ENCODE measurements at places on chromosomes 11 and 22.
A peak's percentile ranks its signal among the peaks of the same experiment; 100 is the strongest.

DNA sequence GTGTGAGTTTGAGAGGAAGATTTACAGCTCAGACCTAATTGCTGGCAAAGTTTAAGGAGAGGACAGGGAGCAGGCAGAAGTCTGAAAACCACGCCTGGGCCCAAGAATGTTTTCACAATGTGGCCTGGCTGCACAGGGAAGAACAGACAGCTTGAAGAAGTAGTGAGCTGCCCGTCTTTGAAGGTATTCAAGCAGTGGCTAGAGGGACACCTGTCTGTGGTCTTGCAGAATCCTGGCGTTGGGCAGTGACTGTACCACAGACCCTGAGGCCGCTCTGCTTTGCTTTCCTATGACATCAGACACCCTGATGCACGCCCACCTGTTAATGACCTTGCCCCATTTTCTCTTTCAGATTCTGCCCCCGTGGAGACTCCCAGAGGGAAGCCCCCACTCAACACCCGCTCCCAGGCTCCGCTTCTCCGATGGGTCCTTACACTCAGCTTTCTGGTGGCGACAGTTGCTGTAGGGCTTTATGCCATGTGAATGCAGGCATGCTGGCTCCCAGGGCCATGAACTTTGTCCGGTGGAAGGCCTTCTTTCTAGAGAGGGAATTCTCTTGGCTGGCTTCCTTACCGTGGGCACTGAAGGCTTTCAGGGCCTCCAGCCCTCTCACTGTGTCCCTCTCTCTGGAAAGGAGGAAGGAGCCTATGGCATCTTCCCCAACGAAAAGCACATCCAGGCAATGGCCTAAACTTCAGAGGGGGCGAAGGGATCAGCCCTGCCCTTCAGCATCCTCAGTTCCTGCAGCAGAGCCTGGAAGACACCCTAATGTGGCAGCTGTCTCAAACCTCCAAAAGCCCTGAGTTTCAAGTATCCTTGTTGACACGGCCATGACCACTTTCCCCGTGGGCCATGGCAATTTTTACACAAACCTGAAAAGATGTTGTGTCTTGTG, 6.6 kb upstream of the MCM5 start:
- no peak for DNase-seq

DNA sequence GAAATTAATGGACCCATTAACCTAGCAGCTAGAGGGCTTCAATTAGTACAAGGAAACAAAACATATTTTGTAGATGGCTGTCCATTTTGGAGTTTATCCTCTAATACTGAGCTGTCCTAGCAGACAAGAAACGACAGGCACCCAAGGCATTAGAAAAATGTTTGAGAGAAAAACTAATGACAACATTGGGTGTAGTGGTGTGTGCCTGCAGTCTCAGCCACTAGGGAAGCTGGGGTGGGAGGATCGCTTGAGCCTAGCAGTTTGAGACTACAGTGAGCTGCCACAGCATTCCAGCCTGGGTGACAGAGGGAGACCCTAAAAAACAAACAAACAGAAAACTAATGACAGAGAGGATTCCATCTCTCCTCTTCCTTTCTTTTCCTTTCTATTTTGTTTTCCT, 1.5 kb downstream of the A4GALT start:
- DNase-seq = no peak

GRCh38 chr11:46047520-46047919, 73.7 kb downstream of the PHF21A start:
- no peak for DNase-seq

DNA sequence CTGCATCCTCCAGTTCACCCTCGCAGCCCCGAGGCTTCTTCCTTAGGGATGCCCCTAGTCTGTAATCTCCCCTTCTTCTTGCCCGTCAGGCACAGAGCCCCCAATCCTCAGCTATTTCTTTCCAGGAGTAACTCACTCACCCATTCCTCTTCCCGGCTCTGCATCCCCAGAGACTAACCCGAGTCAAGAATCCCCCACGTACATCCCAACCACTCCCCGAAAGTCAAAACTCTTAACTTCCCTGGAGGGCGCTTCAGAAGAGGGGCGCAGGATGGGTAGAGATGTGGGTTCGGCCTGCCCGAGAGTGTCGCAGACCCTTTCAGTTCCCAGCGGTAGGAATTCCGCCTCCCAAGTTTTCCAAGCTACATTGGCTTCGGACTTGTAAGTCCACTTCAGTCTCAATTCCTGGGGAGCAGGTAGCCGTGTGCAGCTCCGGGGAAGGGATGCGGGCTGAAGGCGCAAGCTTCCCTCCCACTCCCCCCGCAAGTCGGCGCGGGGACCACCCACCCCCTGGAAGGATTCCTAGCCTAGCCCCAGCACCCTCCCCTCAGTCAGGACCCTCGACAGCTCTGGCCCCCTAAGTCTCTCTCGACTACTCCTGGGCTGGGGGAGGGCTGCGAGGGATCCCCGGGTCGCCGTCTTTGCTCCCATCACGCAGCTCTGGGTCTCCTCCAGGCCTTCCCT, 871 bp downstream of the BDNF start:
- DNase-seq = no peak

DNA sequence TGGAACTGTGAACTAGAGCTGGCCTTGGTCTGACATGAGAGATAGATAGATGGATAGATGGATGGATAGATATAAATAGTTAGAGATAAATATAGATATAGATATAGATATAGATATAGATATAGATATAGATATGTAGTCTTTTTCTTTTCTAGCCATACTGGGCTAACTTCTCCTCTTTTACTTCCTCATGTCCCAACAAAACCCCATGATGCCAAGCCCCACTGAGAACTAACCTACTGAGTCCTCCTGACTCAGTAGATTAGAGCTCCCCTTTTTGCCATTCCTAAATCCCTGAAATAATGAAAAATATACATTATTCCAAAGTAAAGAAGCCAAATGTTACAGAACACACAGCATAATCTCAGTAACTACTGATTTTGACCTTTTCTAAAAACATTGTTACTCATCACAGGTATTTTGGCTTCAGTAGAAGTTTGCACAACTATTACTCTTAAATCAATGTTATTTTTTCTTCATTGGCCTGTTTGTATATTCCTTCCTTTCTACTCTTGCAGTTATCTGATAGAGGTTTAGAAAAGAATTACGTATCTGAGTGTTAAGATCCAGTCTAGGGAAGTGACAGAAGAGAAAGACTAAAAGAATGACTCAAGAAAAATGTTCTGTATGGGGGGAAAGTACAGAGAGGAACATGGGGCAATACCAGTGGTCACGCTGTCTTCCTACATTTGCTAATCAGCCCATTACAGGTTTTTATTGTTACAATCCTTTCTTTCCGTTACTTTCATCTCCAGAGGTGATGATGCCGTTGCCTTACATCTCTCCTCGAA, 6.0 kb upstream of the OR10D3 start:
- no peak for DNase-seq

- no peak for DNase-seq
Observed at GRCh38 chr11:74135127-74135840, 35.5 kb downstream of the C2CD3 start.

DNA sequence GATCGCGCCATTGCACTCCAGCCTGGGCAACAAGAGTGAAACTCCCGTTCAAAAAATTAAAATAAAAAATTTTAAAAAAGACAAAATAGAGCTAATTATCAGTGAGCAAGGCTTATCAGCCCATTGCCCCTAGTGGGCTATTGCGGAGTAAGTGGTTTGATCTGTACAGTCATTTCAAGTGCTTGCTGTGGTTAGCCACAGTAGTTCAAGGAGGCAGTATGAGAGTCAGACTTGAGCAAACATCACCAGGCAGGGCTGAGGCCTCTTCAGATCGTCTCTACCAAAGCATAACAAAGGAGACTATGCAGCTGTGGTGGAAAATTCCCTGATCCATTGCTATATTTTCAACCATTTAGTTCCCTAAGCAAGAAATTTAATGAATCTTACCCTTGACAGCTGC, 4.3 kb upstream of the SBF2 start:
- DNase-seq = peak; percentile 77

GRCh38 chr11:36381015-36381360, 84.9 kb downstream of the PRR5L start:
- DNase-seq = no peak

GRCh38 chr22:29964776-29965175, 81.8 kb downstream of the MTMR3 start:
- DNase-seq = no peak

GRCh38 chr22:26884921-26885320, 227.5 kb downstream of the MIAT start:
- DNase-seq = no peak

DNA sequence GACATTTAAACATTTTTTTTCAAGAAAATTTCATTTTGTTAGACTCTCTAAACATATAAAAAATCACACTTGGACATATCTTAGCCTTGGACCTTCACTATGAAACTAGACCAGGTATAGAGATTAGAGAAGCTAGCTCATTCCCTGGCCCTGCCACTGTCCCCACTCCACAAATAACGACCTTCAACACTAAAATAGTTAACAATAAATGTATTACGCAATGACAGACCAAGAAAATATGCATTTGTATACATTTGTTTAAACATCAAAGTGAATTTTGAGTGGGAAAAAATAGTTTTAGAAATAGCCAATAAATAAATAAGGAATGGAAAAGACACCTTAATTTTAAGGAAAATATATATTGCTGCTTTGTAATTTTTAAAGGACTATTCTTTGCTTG, 20.9 kb downstream of the OR5J2 start:
- no peak for DNase-seq

- peak; percentile 26 for DNase-seq
Observed at GRCh38 chr11:34633990-34634693, 13.2 kb downstream of the EHF start.

DNA sequence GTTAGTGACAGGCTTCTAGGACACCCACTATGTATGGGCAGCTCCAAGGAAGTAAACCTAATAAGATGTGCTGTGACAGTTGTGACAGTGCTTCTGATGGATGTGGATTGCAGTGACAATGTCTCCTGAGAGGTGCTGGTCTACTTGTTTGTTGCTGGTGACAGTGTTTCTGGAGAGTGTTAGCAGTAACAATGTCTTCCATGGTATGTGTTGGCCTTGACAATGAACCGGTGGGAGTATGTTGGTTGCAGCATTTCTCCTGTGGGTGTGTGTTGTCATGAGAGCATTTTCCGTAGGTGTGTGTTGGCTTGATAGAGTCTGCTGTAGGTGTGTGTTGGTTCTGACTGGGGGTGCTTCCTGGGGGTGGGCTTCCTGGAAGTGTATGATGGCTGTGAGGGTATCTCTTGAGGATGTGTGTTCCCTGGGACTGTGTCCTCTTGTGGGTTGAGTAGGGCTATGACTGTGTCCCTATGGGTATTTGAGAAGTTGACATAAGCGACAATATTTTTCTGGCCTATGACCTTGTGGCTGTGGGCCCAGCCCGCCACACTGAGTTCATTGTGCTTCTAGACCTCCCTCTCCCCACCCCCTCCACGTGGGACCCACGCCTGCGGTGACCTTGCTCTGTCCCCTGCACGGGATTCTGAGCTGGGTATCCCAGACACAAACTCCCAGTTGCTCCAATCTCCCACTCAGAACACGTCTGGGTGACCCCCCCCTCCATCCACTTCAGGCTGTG, 1.2 kb downstream of the DCHS1 start:
- DNase-seq = no peak

- no peak for DNase-seq
Observed at GRCh38 chr11:125389339-125390166, 106.5 kb downstream of the FEZ1 start.

GRCh38 chr11:114132417-114132816, 72.9 kb downstream of the ZBTB16 start:
- no peak for DNase-seq

DNA sequence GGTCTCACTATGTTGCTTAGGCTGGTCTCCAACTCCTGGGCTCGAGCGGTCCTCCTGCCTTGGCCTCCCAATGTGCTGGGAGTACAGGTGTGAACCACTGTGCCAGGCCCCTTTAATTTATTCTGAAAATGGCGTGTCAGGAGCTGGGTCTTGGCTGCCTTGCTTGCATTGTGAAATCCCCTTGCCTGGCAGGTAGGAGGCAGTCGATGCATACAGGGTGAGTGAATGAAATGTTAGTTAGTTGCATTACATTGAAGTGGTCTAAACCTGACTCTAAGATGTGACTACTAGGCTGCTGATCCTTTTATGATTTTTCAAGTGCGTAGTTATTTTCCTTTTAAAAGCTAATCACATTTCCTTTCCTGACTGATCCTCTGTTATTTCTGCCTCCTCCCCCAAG, 42.9 kb downstream of the PARVB start:
- no peak for DNase-seq

DNA sequence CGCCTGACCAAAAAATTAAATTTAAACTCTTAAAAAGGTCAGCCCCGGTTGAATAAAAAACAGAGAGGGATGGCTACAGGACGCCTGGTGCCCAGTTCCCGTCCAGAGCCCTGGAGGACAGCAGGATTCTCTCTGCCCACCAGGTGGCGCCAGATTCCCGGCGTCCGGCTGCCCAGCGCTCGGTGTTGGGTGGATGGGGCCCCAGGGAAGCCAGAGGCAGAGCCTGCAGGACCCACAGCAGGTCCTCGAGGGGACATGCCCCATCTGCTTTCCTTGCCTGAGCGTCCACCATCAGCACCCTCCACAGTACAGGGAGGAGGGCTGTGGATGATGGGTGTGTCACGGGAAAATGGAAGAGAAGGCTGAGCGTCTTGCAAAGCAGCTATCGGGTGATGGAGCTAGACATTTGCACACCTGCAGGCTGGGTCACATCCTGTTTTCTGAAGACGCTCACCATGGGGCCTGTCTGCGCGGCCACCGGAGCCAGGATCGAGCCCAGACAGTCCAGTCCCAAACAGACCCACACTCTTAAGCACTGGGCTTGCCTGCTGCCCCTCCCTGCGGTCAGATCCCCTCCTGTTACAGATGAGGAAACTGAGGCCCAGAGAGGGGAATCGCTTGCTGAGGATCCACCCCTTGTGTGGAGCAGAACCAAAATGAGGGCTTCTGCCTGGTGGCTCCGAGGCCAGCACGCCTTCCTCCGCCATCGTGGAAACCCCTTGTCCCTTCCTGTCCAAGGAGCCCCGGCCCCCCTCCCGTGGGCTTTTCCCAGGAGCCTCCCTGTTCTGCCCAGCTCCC, 18.5 kb upstream of the CBX7 start:
- peak; percentile 82 for DNase-seq

DNA sequence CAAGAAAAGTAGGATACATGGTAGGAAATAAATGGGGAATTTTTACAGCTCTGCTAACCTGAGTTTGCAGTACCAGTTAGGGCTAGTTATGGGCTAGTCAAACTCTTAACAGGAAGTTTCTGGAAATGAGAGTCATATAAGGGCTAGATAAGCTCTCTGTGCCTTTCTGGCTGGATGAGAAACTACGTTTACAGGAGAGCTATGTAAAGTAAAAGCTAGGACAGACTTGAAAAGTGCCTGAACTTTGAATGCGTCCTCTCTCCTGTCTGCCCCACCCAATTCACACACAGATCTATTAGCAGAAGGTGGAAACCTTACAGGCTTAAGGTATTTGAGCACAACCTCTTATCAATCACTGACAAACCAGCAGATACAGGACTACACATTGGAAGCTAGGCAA, 167.1 kb downstream of the SNX19 start:
- no peak for DNase-seq

DNA sequence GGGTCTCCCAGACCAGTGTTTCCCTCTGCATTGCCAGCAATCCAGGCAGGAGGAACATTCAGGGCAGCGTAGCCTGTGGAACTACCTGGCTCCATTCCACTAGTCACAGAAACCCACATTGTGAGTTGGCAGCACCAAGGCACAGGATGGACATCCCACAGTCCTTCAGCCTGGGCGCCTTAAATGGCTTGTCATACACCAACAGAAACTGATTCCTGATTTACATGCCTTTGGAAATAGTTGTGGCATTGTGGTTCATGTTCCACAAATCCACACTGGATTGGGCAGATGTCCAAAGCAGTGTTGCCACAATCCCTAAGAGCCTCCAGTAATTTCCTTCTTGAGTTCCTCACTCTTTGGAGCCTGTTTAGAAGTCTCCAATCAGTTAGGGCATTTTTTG, 225.6 kb downstream of the BLID start:
- no peak for DNase-seq

GRCh38 chr22:48096851-48097665, 1334.6 kb downstream of the TBC1D22A start:
- no peak for DNase-seq
